ENCODE measurements at places on chromosomes 3 and 15.

DNA sequence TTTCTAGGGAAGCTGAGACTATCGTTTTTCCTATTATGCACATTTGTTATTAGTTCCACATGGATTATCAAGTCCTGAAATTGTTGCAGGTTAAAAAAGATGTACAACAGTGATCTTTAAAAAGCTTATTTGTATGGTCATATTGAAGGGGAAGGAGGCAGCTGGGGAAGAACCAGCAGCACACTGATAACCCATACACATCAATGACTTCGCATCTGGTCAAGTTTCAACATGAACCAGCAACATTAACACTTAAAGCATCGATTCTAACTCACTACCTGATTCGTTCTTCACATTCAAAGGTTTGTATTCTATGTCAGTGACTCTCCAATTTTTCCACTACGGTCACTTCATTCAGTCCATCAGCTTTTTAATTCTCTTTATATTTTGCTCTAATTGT is 56.4 kb downstream of the NCEH1 start:
- DNase-seq = no peak

- DNase-seq = no peak
Observed at GRCh38 chr3:124147946-124148345, 156.0 kb upstream of the ROPN1 start.

DNA sequence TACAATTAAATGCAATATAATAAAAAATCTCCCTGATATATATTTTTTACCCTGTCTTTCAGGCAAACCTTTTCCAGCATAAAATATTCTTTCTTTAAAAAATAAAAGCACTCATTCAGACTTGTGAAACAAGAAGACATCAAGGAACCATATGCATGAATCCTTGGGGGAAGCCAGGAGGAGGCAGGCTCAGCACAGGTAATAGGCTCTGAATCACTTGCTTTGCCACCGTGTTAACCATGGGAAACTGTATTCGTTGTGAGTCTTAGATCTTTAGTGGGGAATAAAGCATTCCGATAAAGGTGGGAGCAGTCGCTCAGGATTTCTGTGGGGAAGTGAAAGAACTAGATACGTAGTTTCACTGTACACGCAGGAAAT is 42.4 kb downstream of the FBN1 start:
- DNase-seq = no peak

GRCh38 chr3:151265866-151266265 is 12.5 kb downstream of the P2RY14 start:
- no peak for DNase-seq

DNA sequence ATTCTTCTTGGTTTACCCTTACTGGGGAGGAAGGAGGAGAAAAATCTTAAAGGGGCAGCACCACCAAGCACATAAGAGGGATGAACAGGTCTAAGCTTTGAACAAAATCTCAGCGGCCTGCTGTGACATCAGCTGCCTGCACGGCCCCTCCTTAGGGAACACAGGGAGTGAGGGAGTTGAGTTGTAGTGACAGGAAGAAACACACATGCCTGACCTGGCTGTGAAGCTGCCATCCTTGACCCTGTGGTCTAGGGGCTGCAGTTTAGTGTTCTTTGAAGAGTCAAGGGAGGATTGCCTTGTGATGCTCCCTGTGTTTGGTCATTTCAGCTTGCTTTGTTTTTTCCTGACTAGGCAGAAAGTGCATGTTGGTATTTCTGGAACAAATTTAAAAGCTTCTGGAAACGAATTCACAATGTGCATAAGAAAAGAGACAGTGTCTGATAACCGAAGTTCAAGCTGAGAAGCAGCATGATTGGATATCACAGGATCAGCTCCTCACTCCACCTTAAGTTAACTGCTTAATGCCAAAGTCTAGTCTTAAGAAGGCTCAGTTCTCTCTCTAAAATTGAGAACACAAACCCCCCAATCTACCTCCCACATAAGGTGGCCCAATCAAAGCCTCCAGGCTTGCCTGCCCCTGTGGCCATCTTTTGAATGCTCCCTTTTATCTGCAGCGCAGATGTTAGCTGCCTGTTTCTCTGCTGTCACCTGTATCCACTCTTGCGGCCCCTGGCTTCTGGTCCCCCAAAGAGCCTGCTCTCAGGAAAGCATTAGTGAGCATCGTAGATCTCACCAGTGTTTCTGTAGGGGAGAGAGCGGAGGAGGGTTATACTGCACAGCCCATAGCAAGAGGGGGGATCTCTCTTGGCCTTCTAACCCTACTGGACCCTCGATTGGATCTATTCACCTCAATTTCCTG is 82.2 kb downstream of the SCN11A start:
- DNase-seq = no peak

DNA sequence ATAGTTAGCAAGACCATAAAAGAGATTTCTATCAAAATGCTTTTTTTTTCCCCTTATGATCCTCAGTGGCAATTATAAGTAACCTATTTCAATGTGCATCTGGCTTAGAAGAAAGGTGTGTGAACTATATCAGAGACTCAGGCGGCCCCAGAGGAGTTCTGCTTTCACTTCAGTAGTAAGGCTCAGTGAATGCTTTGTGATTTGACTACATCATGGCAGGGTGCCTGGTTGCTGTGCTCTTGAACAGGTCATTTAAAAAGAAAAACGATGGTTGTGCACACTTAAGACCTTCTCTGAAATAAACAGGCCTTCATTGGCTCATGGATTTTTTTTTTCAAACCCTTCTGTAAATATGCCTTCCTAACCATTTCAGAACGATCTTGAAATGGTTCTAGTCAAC is 400.4 kb upstream of the RARB start:
- no peak for DNase-seq

- DNase-seq = no peak
Observed at GRCh38 chr3:130256821-130257340, 88.6 kb upstream of the COL6A5 start.

GRCh38 chr3:18069568-18069967 is 327.1 kb upstream of the TBC1D5 start:
- DNase-seq = no peak

DNA sequence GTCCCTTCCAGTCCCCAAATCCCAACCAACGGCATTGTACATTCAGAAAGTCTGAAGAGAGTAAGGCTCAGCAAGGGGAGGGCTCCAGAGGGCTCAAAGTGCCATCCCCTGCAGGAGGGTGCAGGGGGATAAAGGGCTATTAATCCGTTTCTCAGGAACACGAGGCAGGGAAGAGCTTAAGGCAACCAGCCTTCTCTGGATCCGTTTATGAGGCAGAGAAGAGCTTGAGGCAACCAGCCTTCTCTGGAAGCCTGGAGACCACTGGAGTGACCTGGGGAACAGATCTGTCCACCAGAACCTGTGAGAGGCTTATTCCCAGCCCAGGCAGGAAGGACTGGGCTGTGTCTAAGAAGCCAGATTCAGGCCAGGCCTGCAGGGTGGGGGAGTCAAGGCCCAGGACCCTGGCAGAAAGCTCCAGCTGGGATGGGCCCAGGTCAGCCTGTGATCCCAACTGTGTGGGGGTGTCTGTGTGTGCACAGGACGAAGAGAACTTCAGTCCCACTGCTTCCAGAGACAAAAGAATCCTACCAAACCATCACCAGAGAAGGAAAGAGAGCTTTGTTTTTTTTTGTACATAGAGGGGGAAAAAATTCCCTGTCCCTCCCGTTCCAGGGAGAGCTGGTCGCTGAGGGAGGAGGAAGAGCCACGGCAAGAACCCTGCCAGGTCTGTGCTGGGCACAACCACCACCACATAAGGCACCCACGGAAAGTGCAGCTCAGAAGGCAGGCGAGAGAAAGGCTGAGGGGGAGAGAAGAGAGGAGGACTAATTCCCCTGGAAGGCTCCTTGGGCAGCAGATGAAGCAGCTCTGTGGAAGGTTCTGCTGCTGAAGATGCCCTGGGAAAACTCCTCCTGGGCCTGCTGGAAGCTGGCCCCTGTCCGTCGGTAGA is 1.6 kb upstream of the ULK3 start:
- no peak for DNase-seq

DNA sequence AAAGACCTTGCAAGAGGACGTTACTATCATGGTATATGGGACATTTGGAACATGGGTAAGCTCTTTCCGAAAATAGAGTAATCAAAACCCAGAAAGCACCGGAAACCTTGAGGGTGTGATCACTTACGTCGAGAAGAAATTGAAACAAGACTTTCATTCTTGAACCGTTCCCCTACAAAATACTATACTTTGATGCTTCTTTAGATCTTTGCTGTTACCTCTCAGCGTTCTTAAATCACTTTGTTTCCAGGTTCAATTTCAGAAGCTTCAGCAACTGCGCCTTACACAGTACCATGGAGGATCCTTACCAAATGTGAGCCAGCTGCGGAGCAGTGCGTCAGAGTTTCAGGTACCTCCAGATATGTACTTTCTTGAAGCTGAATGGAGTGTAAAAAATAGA is 10.1 kb downstream of the CRTC3 start:
- DNase-seq = no peak

GRCh38 chr15:50354838-50355618 is at the start of gene GABPB1:
TSS of gene GABPB1 (minus strand) at chr15:50355198. CDS start at chr15:50309798, 45,400 bp downstream.
- DNase-seq = peak; percentile 85

DNA sequence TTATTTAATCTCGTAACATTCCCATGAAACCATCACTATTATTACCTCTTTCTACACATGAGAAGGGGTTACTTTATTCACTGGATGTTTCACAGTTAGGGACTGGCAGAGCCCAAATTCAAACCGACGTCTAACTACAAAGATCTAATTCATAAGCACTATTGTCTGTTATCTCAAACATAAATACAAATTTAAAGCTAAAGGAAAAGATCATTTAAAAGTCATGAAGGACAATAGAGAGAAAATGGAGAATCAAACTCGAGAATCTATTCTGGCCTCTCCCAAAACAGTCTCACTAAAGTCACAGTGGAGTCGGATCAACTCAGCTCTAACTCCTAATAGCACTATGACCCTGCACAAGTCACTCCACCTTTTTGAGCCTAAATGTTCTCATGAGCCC is 287.7 kb downstream of the ZIC4 start:
- no peak for DNase-seq

DNA sequence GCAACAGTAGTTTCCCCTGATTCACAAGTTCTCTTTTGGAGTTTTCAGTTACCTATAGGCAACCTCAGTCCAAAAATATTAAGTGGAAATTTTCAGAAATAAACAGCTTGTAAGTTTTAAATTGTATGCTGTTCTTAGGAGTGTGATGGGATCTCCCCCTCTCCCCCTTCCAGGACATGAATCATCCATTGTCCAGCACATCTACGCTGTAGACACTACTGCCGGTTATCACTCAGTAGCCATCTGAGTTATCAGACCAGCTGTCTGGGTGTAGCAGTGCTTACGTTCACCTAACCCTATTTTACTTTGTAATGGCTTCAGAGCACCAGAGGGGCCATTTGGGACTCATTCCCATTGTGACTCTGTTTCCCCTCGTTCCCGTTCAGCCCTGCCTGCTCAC is 96.7 kb upstream of the PLXNA1 start:
- DNase-seq = no peak

DNA sequence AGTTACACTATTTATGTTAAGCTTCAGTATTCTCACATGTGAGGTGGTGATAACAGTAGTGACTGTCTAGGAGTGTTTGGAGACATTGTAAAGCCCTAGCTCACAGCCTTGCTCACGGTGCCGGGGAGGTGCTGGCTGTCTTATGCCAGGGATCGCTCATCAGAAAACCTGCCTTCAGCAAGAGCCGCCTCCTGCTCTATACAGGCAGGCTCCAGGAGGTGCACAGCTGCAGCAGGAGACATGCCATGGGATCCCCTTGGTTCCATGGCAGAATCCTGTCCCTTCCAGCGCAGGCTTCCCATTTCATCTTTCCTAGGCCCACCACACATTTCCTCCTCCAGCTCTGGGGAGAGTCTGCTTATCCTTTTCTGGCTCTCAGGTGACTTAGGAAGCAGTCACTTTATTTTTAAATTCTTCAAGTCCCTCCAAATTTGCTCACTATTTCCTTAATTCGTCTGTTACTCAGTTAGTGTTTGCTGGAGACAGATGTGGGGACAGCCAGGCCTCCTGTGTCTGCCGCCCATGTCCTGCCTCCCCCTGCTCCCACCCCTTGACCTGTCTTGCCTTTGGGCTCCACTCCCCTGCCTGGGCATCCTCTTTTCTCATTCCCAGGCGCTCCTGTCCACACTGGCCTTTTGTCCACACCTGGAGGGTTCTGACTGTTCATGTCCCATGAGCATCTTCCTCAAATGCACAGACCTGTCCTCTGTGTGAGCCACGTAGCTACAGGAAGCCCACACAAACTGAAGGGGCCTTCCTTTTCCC is 31.7 kb downstream of the SLCO2A1 start:
- DNase-seq = no peak

DNA sequence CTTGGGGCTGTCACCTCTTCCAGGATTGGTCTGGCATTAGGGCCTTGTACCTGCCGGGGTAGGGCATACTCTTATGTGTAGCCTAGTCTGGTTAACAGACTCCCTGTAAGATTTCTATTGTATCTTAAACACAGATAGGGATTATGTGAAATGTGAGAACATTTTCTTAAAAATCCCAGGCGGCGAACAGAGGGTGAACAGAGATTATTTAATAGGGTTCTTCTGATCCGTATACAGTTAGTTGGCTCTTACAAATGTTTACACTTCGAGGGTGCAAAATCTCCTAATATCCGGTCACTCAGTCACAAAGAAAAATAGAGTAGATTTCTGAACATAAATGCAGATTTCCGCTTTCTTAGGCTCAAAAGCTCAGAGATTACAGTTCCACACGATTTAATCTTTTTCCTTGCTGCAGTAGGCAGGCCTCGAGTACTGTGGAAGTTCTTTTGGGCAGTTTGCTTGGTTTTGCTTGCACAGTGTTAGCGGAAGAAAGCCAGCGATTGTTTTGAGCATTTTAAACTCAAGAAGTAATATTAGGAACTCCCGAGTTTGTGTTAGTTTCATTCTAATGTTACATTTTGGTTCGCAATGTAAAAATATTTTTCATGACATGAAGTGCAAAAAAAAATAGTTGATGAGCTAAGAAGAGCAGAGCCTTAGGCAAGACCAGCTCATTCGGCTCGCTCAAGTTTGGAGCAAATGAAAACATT is 993 bp downstream of the PLCL2 start:
- DNase-seq = no peak

DNA sequence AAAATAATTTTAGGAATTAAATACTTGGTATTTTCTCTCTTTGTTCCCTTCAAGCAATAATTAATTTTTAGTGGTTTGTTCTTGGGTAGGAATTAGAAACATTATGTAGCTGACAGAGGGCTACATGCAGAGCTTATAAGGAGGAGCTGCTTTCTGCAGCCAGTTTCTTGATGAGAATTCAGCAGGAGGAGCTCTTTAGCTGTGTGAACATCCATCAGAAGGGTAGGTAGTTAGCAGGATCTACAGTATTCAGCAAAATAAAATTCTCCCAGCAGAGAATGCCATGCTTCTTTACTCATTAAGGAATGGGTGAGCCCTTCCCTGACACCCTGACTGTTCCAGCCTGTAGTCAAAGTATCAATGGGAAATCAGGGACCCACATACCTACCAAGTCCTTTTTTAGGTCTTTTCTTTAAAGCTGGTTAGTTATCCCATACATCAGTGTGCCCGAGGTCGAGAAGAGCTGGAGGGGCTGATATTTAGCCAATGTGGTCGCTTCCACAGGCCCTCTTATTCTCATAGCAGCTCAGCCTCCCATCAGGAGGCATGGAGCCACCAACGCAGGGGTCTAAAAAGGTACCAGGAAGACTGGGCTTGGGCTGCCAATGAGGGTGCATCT is 54.0 kb downstream of the KCNAB1 start:
- DNase-seq = no peak

- no peak for DNase-seq
Observed at GRCh38 chr3:124862006-124862405, 25.2 kb downstream of the ITGB5 start.

GRCh38 chr15:28167042-28167441 is 67.9 kb upstream of the OCA2 start:
- DNase-seq = no peak

- no peak for DNase-seq
Observed at GRCh38 chr15:69272139-69272538, 26.6 kb upstream of the PAQR5 start.

- no peak for DNase-seq
Observed at GRCh38 chr15:94584833-94585244, 353.5 kb downstream of the MCTP2 start.

Measured in breast epithelium (tissue), 4 donors.